Spinal cord (tissue), 10 donors: ENCODE measurements at places on chromosomes 11 and 22. TPM values are rescaled to one million over a fixed set of nuclear protein-coding genes. Genes with fewer than 3 reads are reported as not detected.

UBQLN3 gene
- total RNA-seq = 0.10 TPM

DNA sequence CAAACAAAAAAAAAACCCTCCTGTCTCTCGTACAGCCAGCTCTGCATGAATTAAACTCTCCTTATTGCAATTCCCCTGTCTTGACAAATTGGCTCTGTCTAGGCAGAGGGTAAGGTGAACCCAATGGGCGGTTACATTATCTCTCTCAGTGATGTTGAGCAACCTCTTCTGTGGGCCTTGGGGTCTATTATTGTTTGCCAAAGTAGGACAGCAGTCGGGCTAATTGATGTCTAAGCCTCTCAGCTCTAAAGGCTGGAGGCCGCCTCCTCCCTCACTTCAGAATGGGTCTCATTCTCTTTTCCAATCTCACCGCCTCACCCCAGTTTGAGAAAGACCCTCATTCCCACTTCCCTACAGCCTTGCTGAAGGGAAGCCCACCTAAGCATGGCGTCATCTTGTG is 1.3 kb upstream of the SLC25A45 start:
- DNase-seq = no peak

DNA sequence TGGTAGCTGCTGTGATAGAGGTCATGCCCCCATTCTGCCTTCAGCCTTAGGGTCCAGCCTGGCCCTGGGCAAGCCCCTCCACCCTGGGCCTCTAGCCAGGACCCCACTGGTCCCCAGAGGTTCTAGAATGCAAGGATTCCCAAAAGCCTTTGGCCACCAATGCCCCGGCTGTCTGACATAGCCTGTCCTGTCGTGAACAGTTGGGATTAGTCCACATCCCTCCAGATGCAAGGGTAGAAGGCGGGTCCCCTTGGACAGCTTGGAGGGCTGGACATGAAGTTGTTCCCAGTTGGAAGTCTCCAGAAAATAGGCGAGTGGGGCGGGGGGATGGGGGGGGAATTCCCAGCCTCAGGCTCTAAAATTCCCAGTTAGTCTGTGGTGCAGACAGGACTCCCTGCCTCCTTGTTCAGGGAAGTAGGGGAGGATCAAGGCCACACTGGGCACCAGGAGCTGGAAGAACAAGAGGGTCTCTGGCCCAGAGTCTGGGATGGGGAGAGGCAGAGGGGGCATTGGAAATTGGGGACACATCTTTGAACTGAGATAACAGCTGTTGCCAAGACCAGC is 5.2 kb upstream of the ADORA2A start:
- no peak for DNase-seq

DNA sequence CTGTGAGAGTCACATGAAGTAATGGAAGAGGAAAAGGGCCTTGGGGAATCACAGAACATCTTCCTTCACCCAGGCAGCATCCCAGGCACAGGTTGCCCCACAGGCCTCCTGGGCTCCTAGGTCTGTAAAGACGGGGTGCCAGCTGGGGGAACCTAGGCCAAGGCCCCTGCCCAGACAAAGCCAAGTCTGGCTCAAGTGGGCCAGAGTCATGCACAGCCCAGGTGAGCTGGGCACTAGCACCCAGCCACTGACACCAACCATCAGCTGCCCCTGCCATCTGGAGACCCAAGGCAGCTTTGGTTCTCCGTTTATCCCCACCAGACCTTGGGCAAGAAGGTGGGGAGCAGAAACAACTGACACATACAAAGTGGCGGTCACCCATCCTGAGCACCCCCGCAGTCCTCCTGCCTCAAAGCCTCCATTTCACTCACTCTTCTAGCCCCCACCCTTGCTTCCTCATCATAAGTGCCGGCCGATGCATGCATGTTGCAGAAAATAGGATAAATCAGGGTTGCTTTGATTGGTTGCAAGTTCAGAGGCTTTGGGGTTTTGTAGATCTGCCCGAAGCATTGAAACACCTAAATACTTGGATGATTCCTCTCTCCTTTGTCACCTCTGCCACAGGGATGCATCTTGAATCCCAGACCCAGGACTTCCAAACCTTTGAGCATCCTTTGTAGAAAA is 26.5 kb upstream of the TMPRSS4 start:
- no peak for DNase-seq
